HFF-Myc (cell line): ENCODE measurements at places on chromosomes 7 and 10.

DNA sequence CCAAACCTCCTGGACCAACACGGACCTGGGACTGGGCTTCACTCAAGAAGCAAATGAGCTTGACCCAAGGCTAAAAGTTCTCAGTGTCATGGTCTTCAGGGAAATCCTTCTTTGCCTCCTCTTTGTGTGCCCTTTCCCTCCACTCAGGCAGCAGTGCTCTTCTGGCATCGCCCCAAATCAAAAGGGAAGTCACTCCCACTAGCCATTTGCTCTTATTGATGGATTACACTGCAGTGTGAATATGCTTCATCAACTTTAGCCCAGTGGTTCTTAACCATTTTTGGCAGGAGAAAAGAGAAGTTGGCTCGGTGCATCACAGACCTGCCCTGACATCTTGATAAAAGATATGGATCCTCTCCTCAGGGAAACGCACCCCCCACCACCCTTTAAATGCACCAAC is 19.2 kb upstream of the IKZF1 start:
- DNase-seq, result no peak

- DNase-seq, result no peak
Observed at GRCh38 chr7:137960020-137960419, 41.9 kb downstream of the CREB3L2 start.

DNA sequence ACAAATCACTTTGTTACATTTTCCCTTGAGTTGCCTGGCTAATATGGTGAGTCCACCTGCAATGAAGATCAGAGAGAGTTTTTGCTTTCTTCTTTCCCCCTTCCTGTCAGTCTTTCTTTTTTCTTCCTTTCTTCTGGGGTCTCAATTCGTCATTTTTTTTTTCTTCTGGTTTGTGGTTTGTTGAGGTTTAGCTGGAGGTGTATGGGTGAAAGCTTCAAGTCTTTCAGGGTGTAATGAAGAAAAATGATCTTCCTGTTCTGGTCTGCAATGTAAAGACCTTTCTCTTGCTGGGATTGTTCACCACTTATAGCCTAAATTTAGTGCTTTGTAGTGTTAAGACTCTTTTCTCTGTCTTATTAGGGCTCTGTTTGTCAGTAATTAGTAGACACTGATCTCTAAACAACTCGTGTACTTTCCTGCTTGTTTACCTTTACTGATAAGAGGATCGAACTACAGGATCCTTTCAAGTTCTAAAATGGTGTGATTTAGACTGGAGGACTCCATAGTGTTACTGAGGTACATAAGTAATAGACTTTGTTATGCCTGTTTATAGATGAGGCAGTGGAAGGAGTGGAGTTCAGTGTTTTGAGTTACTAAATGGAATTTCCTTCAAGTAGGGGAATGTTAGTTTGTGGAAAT is 129.1 kb downstream of the SUGCT start:
- DNase-seq, result no peak

- no peak for DNase-seq
Observed at GRCh38 chr7:26789481-26790184, 74.8 kb downstream of the SKAP2 start.

GRCh38 chr7:6375348-6376101 is 72.2 kb downstream of the DAGLB start:
- DNase-seq, result no peak

- DNase-seq, result no peak
Observed at GRCh38 chr7:137611606-137612005, 235.2 kb downstream of the DGKI start.

GRCh38 chr10:13270877-13271551 is 28.9 kb downstream of the PHYH start:
- no peak for DNase-seq
